ENCODE measurements at places on chromosomes 5 and 9.
A peak's percentile ranks its signal among the peaks of the same experiment; 100 is the strongest.

- no peak for DNase-seq
Measured at GRCh38 chr5:119991625-119992024, 362.3 kb downstream of the FAM170A start.

DNA sequence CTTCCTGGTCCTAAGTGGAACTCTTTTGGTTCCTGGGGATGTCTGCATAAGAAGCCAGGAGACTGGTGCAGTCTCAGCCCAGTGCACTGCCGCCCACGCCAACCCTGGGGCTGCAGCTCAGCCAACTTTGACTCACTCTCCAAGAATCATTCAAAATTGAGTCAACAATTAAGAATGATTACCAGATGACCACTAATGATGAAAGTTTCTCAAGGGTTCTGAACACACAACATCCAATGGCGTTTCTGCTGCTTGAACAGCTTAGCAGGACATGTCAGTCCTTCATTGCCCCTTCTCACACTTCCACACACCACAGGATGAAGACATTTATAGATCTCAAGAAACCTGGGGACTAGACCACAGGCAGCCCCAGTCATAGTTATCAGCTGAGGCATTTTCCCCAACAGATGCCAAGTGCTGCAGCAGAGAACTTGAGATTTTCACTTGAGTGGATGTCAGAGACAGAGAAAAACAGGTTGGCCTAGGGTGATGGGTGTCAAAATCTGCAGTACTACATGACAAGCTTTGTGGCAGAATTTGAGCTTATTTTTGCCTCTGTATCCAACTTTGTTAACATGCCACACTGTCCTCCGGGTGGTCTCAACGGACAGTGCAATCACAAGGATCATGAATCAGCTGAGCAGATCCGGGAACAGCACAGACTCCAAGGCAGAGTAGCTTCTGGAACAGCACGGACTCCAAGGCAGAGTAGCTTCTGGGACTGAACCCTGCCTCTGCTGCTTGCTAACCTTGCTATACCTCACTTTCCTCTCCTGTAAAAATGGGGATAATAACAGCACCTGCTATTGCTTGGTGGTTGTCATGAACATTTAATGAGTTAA lies 356.1 kb downstream of the SPOCK1 start:
- no peak for DNase-seq

- DNase-seq = no peak
Measured at GRCh38 chr9:76403352-76403751, 9.1 kb upstream of the RFK start.

DNA sequence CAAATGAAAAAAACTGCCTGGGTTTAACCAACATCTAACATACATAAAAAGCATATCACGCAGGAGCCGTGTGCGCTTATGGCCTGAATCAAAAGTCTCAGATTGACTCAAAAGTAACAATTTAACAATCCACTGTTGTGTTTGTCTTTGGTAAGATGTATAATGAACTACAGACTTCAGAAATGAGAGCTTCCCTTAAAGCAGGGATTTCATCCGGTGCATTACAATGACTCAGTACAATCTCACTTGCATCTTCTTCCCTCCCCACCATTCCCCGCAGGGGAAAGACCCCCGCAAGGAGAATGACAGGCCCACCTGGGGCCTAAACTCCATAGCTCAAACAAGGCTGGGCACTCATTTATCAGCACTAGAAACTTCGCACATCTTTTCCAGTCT lies 1.4 kb downstream of the ZFR start:
- DNase-seq = no peak

- no peak for DNase-seq
Measured at GRCh38 chr9:128087262-128087661, 19.2 kb downstream of the SLC25A25 start.

- no peak for DNase-seq
Measured at GRCh38 chr9:78919701-78920100, 622.8 kb downstream of the PSAT1 start.

GRCh38 chr9:120716483-120716882 lies 2.2 kb upstream of the MEGF9 start:
- DNase-seq = no peak

GRCh38 chr9:95776176-95776575 lies 99.3 kb upstream of the ERCC6L2 start:
- no peak for DNase-seq

DNA sequence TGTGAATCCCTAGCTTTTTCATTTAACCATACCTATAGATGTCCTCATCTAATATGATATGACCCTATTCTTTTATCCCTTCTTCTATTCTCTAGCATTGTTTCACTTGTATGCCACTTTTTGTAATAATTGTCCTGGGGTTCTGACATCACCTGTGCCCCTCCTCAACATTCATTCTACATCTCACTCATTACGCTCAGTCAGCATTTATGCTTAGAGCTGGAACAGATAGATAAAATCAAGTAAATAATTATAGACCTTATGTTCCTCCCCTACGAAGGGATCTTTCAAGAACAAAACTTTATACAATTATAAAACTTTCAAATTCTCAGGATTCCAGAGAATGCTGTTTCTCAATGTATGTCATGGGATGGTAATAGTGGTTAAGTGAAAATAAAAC lies 18.0 kb downstream of the GABRA6 start:
- DNase-seq = no peak

DNA sequence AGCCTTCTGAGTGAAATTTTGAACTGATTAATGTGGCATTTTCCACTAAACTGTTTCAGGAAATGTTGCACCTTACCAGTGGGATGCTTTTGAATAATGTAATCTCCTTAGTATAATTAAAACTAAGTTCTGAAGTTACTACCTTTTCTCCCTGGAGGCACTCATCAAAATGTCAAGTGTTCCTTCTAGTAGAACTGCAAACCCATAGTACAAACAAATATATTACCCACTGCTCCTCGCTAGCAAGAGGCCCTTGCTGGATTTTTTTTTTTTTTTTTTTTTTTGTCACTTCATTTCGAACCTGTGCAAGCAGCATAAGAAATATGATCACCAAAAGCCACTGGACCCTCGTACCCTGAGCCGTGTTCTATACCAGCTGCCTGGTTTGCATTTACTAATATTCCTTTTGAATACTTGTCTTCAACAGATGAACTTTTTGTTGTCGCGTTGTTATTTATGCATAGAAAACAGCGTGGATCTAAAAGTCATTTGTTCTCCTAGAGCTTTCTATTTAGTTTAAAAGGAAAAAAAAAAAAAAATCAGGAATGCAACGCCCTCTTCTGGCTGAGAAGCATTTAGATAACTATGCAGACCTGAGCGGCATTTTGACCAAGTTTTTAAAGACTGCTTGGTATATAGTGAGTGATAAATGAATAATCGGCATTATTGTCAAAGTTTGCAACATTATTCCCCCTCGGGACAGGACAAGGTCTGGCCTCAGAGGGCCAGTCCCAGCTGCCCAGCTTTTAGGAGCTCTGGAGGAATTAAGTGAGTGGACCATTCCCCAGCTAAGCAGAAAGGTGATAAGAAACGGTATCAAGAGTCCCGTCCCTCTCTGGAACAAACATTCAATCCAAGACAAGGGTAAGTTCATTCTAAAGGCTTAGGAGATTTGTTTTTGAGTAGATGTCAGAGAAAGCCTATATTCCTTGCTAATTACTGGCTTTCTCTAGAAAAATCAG lies 162.5 kb upstream of the KIF2A start:
- DNase-seq = no peak

- no peak for DNase-seq
Measured at GRCh38 chr5:134468921-134469400, 56.5 kb upstream of the JADE2 start.

GRCh38 chr5:61371474-61371873 lies 39.4 kb downstream of the ZSWIM6 start:
- no peak for DNase-seq

GRCh38 chr9:136170006-136170901 lies 34.7 kb downstream of the LHX3 start:
- DNase-seq = peak; percentile 2

- DNase-seq = no peak
Measured at GRCh38 chr5:11390291-11390767, 513.9 kb downstream of the CTNND2 start.

GRCh38 chr5:128427921-128428320 lies 110.1 kb downstream of the FBN2 start:
- no peak for DNase-seq

GRCh38 chr9:79977510-79978197 lies 405.9 kb downstream of the TLE4 start:
- DNase-seq = no peak

DNA sequence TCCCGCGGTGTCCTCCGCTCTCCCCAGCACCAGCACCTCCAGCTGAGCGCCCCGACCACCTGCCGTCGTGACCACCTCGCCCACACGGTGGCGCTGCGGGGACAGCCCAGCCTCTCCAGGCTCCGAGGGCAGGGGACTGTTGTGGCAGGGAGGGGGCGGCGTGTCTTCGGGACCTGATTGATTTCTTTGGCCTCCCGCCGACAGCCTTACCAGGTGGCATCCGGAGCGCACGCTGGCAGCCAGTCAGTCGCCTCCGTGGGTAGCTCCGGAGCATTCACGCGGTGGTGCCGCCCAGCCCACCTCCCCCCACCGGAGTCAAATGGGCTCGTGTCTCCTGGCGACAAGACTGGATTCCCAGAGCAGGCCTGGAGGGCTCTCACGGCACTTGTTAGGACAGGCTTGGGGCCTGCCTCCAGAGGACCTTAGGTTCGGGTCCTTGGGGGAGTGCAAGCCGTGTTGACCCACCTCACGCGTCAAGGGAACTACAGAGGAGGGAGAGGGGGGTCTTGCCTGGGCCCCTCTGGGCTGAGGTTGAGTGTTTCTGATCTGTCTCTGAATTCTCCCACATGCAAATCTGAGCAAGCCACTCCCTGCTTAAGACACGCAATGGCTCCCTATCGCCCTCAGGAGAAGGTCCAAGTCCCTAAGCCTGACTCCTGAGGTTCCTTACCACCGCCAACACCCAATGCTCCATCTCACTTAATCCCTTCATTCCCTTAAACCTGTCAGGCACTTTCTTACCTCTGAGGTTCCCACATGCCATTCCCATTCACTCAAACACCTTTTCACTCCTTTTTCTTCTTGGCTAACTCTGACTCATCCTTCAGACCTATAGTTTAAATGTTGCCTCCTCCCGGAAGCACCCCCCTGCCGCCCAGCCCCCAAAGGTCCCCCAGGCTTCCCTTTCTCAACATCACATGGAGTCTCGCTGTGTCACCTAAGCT lies 51.2 kb upstream of the GGTA1 start:
- DNase-seq = peak; percentile 19

DNA sequence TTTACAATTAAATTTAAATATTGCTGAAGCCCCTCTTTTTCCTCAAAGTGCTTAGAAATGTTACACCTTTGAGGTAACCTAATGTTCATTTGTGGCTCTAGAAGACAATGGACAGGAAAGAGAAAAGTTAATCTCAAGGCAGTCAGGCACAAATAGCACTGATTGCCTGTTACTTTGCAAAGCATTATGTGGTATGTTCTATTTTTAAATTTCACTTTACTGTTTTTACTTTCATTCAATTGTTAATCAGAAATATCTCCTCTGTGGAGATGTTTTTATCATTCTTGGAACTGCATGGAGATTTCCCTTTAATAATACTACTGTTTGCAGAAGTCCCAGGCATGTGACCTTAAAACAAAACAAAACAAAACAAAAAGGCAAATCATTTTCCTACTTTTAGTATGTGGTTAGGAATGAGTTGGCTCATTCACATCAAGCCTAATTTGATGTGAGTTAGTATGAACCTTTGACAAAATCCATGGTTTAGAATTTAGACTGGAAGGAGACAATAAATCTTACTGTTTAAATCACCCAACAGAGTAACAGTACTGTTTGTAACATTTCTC lies 67.5 kb downstream of the CWC27 start:
- DNase-seq = no peak

- no peak for DNase-seq
Measured at GRCh38 chr9:89224633-89225032, 46.0 kb upstream of the SHC3 start.

GRCh38 chr5:127799293-127799905 lies 96.2 kb downstream of the CCDC192 start:
- no peak for DNase-seq
